Uterus (tissue), 4 donors: ENCODE measurements at places on chromosomes 11 and 22.

DNA sequence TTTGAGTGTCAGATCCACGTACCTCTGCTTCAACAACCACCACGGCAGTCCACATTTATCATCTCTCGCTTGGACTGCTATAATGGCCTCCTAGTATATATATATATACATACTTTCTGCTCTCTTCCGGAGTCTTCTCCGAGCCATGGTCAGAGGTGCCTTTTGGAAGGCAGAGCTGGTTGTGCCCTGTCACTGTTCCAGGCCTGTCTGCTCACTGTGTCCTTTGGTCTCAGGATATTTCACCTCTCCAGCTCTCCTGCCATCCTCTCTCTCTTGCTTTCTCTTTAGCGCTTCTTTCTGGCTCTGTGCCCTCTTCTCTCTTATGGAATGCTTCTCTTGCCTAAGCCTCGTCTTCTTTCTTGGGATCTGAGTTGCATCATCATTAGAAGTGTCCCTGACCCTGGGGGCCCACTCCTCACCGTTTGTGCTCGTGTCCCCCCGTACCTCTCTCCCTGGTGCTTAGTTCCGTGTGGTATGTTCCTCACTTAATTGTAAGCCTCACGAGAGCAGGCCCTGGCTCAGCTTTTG, 86.1 kb upstream of the RASSF10 start:
- DNase-seq: no peak

GRCh38 chr22:39985383-39986035, 9.2 kb upstream of the FAM83F start:
- DNase-seq: no peak

DNA sequence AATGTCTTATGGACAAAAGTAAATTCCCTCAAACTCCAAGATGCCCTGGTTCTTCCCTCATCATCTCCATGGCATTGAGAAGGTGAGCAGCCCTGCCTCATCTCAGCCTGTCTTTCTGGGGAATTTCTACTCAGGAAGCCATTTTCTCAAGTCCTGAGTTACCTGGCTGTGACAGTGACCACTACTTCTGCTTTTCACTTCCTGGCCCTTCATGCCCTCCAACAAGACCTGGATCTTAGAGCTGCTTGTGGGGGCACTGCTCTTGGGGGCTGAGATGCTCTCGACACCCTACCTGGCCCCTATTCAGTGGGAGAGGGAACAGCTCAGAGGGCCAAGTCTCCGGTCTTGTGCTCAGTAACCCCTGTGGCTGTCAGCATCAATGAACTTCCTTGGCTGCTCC, 5.5 kb upstream of the IGSF22 start:
- DNase-seq: no peak

- DNase-seq: no peak
These were observed 9.8 kb downstream of the PPP6R3 start for GRCh38 chr11:68470304-68470811.

GRCh38 chr22:48666620-48667019, 1161.1 kb downstream of the BRD1 start:
- no peak for DNase-seq

- DNase-seq: no peak
These were observed 76.4 kb upstream of the MYOD1 start for GRCh38 chr11:17642980-17643379.

DNA sequence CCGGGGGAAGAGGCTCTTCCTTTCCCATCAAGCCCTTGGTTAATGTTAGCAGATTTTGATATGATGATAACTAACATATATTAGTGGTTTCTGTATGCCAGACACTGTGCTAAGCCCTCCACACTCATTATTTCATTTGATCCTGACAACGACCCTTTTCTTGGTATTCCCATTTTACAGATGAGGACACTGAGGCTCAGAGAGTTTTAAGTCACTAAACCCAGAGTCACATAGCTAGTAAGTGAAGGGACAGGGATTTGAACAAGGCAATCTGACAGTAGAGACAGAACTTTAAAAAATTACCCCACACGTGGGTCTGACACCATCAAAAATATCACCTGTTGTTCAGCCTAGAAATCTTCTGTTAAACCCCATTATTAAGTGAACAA, 22.4 kb downstream of the POU2AF1 start:
- no peak for DNase-seq

GRCh38 chr11:125588505-125588904, 4.1 kb upstream of the STT3A start:
- no peak for DNase-seq

DNA sequence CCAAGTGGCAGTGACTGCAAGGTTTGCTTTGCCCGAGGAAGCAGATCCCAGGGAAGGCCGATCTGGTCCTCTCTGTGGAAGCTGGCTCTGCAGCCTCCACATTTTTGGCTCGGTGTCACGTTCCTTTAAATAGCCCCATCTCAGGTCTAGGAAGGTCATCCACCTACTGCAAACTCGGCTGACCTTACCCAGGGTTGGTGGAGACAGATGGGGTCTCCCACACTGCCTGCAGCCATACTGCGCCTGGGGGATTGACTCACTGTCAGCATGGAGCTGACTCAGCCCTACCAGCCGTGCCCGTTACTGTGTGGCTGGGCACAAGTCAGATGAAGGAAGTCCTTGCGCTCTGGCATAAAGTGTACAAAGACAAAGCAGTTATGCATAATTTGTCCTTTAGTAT, 16.9 kb downstream of the CDPF1 start:
- DNase-seq: no peak
